Stimulated activated CD4-positive, alpha-beta T cell treated with anti-CD3 and anti-CD28 coated beads, Interleukin-4, amount 100 ng/mL, for 24 hours (primary cell): ENCODE measurements at places on chromosomes 11 and 22.

DNA sequence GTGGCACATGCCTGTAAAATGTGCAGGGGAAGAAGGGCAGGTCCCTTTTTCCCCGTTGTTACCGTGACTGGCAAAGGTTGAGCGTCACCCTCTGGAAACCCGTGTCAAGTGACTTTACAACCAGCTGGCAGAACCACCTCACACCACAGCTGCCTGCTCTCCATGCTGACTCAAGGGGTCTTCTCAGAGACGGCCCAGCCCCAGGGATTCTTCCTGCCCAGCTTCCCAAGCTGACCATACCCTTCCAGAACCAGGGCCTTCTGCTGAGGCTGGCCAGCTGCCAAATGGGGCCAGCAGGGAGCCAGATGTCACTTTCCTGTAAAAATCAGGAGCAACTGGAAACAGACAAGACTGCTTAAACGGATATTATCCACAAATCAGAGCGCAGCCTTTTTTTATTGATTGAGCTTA is 6.3 kb downstream of the PC start:
- DNase-seq, result no peak

- DNase-seq, result no peak
Measured at GRCh38 chr11:2072551-2073261, 66.5 kb downstream of the IGF2 start.

DNA sequence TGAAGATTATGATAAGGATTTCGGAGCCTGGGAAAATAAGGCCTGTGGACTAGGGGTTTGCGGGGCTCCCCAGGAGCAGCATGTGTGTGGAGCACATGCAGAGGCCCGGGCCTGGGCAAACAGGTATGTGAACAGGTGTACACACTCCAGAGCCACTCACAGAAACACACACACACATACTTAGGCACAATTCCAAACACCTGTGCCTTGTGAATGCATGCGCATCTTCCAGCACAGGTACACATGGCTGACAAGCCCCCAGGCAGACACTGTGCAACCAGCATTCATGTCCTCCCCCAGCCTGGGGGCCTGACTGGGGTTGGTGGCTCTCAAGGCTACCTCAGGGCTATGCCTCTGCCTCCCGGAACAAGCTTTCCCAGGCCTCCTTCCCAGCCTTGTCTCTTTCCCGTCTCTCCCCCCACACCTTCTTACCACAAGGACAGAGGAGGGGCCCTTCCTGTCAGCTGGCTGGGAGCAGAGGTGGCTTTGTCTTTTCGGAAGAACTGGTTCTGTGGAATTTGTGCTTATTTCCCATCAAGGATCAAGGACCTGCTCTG is 2.6 kb upstream of the P2RY6 start:
- DNase-seq, result no peak

DNA sequence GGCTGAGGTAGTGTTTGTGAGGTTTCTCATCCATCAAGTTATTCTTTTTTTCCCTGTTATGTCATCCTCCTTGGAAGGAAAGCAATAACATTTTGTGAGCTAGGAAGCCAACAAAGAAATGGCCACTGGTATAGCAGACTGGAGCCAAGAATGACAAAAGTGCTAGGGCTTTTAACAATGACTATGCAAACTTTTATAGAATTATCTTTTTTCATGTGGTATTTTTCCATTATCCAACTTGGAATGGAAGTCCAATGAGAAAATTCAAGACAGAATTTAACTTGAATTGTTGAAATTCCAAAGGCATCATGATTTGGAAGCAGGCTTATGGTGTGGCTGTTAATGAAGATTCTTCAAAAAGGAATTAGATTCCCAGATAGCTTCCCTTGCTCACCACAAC is 216.4 kb upstream of the PDGFD start:
- DNase-seq, result no peak

DNA sequence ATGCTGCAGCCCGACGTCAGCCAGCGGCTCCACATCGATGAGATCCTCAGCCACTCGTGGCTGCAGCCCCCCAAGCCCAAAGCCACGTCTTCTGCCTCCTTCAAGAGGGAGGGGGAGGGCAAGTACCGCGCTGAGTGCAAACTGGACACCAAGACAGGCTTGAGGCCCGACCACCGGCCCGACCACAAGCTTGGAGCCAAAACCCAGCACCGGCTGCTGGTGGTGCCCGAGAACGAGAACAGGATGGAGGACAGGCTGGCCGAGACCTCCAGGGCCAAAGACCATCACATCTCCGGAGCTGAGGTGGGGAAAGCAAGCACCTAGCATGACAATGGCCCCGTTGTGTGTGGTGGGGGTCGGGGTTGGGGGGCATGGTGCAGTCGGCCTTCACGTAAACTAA is 1.0 kb downstream of the TSSK2 start:
- DNase-seq, result no peak

GRCh38 chr22:20748731-20749428 is 25.0 kb upstream of the SERPIND1 start:
- DNase-seq, result no peak
